Foreskin keratinocyte (primary cell): ENCODE measurements at places on chromosomes 1 and 21. TPM values are rescaled to one million over a fixed set of nuclear protein-coding genes. Genes with fewer than 3 reads are reported as not detected.

- DNase-seq = no peak
Measured at GRCh38 chr1:205975387-205975998, 27.7 kb downstream of the RAB7B start.

GRCh38 chr1:115062542-115063004, 26.7 kb downstream of the TSPAN2 start:
- peak; percentile 82 for DNase-seq

DNA sequence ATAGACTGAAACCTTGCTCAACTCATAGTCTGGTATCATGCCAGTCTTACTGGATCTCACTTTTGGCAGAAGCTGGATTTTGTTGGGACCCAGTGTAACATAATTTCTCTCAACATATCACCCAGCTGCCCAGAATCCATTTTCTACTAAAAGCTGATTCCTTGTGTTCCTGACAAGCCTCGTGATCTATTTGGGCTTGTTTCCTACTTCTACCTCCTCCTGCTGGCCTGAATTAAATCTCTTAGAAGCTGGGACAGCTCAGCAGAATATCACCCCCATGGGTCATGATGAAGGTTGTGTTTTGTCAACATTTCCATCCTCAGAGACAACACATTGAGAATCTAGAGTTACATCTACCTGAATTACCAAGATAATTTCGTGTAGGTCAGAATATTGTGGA, 7.7 kb downstream of the GOLT1A start:
- DNase-seq = no peak

DNA sequence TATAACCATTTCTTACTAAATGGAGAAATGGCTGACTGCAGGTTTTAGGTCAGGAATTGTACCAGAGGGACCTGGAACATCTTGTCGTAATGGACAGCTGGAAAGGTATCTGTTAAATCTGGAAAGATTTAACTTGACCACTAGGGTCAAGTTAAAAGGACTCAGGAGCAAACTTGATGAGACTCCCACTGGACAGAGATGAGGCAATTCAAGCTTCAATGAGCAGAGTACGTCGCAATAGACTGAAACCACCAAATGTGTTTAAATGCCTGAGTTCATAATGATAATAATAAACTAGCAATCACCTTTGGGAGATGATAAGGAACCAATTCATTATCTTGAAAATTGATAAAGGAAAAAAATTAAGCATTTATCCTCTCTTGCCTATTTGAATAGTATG, 8.7 kb downstream of the IFNLR1 start:
- no peak for DNase-seq

- DNase-seq = no peak
Measured at GRCh38 chr1:154584267-154584994, 16.9 kb downstream of the CHRNB2 start.

GRCh38 chr1:199878823-199879222, 148.7 kb upstream of the NR5A2 start:
- no peak for DNase-seq

- DNase-seq = peak; percentile 90
Measured at GRCh38 chr1:218779341-218780100, 394.2 kb upstream of the LYPLAL1 start.

DNA sequence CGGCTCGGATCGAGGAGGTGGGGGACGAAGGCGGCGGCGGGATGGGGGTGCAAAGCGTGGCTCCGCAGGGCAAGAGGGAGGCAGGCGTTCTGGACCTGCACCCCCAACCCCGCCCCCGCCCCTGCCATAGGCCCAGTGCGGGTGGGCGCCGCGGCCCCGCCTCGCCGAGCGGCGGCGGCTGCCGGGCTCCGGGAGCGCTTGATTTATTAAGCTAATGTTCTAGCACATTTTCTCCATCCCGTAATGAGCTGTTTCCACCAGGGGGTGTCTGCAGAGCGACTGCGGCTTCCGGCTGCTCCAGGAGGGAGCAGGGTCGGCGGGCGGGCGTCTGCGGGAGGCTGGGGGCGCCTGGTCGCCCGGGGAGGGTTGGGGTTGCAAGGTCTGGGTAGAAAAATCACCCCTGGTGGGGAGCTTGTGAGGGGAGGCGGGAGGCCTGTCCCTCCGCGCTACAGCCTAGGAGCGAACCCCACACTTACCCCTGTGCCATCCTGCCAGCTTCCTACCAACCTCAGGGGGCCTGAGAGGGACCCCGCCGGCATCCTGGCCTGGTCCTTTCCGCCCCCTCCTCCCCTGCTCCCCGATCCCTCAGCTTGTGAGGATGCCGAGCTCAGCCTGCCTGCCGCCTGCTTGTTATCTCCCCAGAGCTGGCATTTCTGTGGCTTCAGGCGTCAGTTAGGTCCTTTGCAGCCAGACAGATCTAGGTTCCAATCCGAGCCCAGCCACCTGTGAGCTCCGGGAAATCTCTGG, 48.5 kb upstream of the ACOT11 start:
- DNase-seq = no peak

DNA sequence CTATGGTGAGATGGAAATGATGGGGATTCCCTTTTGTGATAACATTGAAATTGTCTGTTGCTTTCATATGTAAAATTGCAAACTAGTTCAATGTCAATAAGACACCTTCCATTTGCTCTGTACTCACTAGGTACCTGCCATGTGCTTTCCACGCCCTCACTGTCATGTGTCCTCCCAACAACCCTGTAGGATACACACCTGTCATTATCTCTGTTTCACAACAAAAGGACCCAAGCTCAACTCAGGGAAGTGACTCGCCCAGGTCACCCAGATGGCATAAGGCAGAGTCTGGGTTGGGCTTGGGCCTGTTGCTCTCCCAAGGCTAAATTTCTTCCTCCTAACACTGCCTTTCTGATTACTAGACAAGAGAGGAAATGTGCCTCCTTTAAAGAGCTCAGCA, 45.3 kb upstream of the MCOLN3 start:
- DNase-seq = no peak

- no peak for DNase-seq
Measured at GRCh38 chr1:5554784-5555183, 437.4 kb downstream of the NPHP4 start.

GRCh38 chr1:220928725-220929300, 49.6 kb downstream of the HLX start:
- no peak for DNase-seq

GRCh38 chr1:11062965-11063401, 3.2 kb upstream of the SRM start:
- no peak for DNase-seq

- no peak for DNase-seq
Measured at GRCh38 chr1:29632806-29633615, 396.7 kb downstream of the PTPRU start.

GRCh38 chr1:239843541-239843940, 248.1 kb upstream of the FMN2 start:
- no peak for DNase-seq

GRCh38 chr1:214791961-214792360, 189.0 kb downstream of the CENPF start:
- no peak for DNase-seq

- DNase-seq = no peak
Measured at GRCh38 chr1:8506995-8507615, 189.2 kb downstream of the SLC45A1 start.

DNA sequence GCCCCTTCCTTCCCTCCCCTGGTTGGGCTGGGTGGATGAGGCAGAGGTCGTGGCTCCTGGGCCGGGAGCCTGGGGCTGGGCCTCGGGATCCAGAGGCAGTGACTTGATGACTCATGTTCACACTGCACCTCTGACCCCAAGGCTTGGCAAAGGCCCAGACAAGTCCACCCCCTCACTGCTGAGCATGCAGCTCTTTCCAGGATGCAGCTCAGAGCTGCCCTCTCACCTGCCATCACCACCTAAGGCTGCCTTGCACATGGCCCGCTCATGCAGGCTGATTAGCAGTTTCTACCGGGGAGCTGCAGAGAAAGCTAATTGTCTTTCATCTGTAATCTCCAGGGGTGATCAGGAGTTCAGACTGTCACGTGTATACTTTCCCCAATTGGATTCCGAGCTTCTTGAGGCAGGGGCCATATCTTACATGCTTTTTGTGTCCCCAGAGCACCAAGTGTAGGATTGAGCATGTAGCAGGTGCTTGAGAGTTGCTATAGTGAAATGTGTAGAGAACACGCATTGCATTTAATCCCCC, 62.1 kb downstream of the LRRN2 start:
- DNase-seq = no peak

GRCh38 chr1:115867216-115867615, 26.3 kb upstream of the NHLH2 start:
- peak; percentile 33 for DNase-seq

GRCh38 chr1:191163621-191164020, 686.0 kb upstream of the BRINP3 start:
- DNase-seq = no peak

DNA sequence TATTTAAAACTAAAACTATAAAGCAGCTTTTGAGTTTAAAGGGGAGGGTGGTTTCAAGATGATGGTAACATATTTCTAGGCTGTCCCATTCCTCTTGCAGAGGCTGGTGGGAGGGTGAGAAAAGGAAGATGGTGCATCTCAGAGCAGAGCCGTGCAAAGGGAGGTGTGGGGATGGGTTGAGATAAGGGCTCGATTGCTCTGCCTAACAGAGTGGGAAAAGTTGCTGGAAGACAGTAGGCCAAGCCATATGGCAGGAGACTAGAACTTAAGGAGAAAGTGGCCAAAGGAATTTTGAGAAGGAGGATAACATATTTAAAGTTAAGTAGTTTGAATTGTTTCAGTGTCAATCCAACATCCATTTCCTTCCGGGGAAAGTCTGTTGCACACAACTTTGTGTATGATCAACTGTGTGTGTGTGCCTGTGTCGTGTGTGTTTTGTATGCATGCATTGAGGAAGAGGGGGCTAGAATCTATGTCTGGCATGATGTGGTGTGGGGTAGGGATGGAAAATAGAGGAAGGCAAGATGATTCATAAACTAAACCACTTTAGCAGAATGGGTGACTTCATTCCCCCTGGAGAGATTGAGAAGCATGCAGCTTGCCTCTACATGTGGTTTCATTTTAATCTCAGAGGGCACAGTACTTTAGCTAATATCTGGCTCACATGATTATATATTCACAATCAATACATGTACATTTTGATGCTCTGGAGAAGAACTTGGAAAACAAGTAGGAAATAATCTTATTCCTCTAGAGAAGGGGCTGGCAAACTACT, 145.0 kb upstream of the DNAH14 start:
- peak; percentile 19 for DNase-seq

DNA sequence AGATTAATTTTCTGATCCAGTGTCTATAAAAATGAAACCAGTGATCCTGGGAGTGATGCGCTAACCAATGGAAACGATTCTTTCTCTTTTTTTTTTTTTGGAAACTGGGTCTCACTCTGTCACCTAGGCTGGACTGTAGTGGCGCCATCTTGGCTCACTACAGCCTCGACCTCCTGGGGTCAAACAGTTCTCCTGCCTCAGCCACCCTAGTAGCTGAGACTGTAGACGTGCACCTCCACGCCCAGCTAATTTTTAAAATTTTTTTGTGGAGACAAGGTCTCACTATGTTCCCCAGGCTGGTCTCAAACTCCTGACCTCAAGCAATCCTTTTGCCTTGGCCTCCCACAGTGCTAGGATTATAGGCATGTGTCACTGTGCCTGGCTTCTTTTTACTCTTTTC, 3.4 kb upstream of the RCC2 start:
- no peak for DNase-seq

- no peak for DNase-seq
Measured at GRCh38 chr1:186503190-186503589, 42.3 kb upstream of the PDC start.

DNA sequence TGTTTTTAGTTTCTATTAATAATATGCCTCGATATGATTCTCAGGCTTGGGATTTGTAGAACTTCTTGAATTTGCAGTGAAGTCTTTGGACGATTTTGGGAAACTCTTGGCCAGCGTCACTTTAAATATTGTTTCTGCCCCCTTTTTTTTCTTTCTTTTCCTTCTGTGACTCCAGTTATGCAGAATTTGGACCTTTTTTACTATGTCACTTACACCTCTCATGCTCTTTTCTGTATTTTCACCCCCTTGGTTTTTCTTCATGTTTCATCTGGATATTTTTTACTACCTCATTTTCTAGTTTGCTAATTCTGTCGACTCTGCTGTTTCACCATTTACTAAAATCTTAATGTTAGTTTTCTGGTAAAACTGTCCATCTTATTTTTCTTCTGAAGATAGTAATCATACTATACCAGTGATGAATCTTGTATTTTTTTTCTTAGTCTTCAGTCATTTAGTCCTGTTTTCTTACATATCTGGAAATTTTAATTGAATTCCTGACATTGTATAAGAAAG, 173.6 kb downstream of the DHRS3 start:
- no peak for DNase-seq

DNA sequence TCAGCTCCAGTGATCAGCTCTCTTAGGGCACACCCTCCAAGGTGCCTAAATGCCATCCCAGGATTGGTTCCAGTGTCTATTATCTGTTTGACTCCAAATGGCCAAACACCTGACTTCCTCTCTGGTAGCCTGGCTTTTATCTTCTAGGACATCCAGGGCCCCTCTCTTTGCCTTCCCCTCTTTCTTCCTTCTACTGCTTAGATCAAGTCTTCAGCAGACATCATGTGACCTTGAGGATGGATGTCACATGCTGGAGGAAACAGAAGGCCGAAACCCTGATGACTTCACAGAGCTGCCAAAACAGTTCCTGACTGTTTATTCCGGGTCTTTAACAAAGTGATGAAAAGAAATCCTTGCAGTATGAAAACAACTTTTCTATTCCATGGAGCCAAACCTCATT, 24.4 kb upstream of the WDR26 start:
- DNase-seq = no peak

- no peak for DNase-seq
Measured at GRCh38 chr1:193066606-193067005, 7.2 kb downstream of the RO60 start.

- DNase-seq = no peak
Measured at GRCh38 chr1:38563942-38564735, 295.4 kb downstream of the RRAGC start.

DNA sequence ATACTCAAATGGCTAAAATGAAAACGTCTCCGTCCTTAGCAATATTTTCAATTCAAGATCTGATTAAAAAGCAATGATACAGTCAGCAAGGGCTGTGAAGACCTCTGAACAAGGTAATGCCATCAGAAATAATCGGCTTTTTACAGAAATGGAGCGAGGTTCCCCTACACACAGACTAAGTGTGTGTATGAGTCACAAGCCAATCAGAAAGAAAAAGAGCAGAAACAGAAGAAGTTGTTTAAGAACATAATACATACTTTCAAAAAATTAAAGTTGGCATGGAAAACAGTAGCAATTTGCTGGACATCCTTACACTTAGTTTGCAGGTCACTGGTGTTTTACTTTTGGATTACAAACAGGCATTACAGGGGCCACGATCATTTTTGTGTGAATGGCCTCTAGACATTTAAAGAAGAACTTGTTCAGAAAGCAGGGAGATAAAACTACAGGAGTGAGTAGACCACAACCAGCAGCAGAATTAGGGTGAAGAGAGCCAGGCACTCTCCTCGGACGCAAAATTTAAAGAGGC, 350.0 kb upstream of the RUNX1 start:
- DNase-seq = no peak

Gene PROK1
- not detected in 2 replicates for total RNA-seq

Gene C1orf94
- not detected in 2 replicates for total RNA-seq

Gene SYCP1
- total RNA-seq = not detected in 2 replicates

Gene S100A16
- total RNA-seq = 1,000 and 1,238 TPM in 2 replicates

Gene ZNF593OS
- not detected in 2 replicates for total RNA-seq

Gene LCE1D
- 0.44 TPM in 1 of 2 replicates, not detected in the other for total RNA-seq

Gene NBPF10
- 0.85 and 1.2 TPM in 2 replicates for total RNA-seq

Gene CALML6
- 0.10 TPM in 1 of 2 replicates, not detected in the other for total RNA-seq

Gene ENTREP3
- total RNA-seq = 23.4 and 23.6 TPM in 2 replicates

Gene LIN28A
- not detected in 2 replicates for total RNA-seq

Gene HHAT
- total RNA-seq = 4.2 and 4.7 TPM in 2 replicates

Gene C4BPA
- total RNA-seq = not detected in 2 replicates

Gene CD55
- 9.6 and 10.1 TPM in 2 replicates for total RNA-seq

Gene VPS13D
- total RNA-seq = 22.7 and 24.3 TPM in 2 replicates

Gene AGRN
- total RNA-seq = 224 and 261 TPM in 2 replicates

Gene HAO2
- total RNA-seq = not detected in 2 replicates

Gene SPAG17
- 0.10 and 0.39 TPM in 2 replicates for total RNA-seq

Gene S100A7A
- total RNA-seq = not detected in 2 replicates

Gene PUM1
- 54.5 and 56.6 TPM in 2 replicates for total RNA-seq
